Lung microvascular endothelial cell (primary cell): ENCODE measurements at places on chromosomes 6 and 20. TPM values are rescaled to one million over a fixed set of nuclear protein-coding genes. Genes with fewer than 3 reads are reported as not detected.
A peak's percentile ranks its signal among the peaks of the same experiment; 100 is the strongest.

Gene PROKR2
- total RNA-seq, result not detected in 2 replicates

DNA sequence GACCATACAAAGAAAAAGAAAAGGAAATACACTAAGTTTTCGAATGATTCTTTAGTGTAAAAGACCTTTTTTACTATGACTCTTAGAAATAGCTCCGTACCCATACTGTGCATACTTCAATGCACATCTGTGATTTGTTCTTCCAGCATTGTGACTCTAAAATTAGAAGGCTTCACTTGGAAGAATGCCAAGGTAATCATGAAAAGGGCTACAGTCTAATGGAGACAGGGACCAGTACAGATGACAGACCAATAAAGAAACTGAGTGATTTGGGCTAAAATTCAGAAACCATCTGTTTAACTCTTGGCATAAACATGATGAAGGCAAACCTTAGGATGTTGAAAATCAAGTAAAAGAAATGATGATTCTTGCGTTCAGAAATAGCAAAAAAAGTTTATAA lies 46.3 kb downstream of the CYP39A1 start:
- peak; percentile 2 for DNase-seq

GRCh38 chr6:42564506-42564825 lies 637 bp downstream of the UBR2 start:
- no peak for DNase-seq

Gene ARMC12
- total RNA-seq, result 0.22 and 0.40 TPM in 2 replicates

DNA sequence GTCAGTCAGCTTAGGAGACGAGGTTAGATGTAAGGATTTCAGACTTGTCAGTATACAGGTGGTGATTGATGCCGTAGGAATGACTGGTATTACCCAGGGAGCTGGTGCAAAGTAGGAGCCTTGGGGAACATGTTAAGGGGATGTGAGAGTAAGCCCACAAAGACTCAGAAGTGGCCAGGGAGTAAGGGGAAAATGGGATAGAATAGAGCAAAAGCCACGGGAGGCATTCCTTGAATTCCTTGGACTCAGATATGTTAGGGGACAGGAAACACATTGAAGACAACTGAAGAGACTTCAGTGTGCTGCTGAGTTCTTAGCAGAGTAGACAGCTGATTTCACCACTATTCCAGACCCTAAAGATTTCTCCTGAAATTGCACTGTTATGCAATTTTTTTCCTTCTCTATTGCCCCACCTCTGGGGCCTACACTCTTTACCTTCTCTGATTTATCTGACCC lies 1.2 kb upstream of the ACAT2 start:
- DNase-seq, result no peak

Gene ECT2L
- total RNA-seq, result under 0.01 TPM in 1 of 2 replicates, not detected in the other

GRCh38 chr6:13538084-13538483 lies 36.3 kb upstream of the SIRT5 start:
- peak; percentile 79 for DNase-seq

Gene MUCL3
- total RNA-seq, result not detected in 2 replicates

Gene DCBLD1
- 24.4 and 32.3 TPM in 2 replicates for total RNA-seq

Gene KIF13A
- 19.4 and 23.3 TPM in 2 replicates for total RNA-seq

GRCh38 chr6:16336911-16337294 lies 98.5 kb downstream of the GMPR start:
- no peak for DNase-seq

Gene SPATA25
- 0.44 and 0.79 TPM in 2 replicates for total RNA-seq

Gene VSX1
- total RNA-seq, result not detected in 2 replicates

GRCh38 chr6:13261464-13261994 lies 66.8 kb downstream of the TBC1D7 start:
- DNase-seq, result no peak

DNA sequence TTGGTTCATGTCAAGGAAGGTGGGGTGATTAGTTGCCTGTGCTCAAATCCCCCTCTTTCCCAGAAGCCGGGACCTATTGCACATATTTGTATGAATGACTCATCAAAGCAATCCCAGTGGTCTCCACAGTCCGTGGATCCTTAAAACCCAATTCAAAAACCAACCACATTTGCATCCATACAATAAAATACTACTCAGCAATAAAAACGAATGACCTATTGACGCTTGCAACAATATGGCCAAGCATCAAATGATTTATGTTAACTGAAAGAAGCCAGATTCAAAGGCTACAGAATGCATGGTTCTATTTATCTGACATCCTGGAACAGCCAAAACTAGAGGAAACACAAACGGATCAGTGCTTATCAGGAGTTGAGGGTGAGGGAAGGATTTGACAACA lies 275.4 kb downstream of the PTPRT start:
- DNase-seq, result no peak

DNA sequence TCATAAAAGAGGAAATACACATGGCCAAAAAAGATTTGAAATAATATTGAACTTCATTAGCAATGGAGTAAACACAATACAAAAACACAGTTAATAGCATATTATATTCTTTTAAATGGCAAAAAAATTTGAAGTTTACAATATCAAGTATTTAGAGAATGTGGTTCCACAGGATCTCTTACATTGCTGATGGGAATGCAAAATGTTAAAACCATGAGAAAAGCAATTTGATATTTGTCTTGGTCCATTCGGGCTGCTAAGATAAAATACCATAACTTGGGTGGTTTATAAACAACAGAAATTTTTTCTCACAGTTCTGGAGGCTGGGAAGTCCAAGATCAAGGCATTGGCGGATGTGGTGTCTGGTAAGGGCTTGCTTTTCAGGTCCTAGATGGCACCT lies 154.0 kb upstream of the PLN start:
- DNase-seq, result no peak

Gene GINM1
- 35.1 and 42.1 TPM in 2 replicates for total RNA-seq

- DNase-seq, result no peak
Measured at GRCh38 chr6:81876971-81877370, 124.5 kb upstream of the TENT5A start.

GRCh38 chr20:44792796-44793195 lies 17.6 kb downstream of the RIMS4 start:
- DNase-seq, result no peak

- DNase-seq, result no peak
Measured at GRCh38 chr6:28737750-28738395, 185.9 kb downstream of the TRIM27 start.

DNA sequence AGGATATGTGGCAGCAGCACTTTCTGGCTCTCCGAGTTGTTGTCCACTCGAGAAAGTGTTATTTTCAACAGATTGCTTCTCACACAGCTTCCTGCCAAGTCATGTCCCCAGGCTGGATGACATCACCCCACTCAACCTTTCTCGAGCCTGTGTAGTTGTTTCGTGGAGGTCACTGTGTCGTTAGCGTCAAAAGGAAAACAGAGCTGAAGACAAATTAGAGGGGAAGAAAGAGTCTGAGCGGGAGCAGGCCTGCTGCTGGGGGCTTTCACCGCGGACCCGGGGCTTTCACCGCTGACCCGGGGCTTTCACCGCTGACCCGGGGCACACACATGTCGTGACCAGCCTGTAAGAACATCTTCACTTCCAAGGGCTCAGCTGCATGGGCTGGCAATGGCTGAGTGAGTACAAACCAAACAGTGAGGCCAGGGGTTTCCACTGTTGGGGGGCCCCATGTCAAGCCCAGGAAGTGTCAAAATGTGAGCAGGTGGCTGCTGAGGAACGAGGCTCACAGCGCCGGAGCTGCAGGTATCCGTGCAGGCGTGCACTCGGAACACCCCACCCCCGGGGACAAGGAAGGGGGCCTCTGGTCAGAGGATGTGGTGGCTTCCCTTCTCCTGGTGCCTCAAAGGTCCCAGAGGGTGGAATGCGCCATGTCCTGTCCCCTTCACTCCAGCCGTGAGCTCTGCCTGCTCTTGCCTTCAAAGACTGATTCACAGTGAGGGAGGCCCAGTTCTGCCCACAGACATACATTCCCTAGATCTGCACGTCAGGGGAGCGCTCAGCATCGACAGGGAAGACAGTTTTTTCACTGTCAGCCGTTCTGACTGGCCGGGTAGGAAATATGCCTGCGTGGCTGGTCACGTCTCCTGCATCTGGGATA lies 365.9 kb downstream of the TAF4 start:
- DNase-seq, result no peak

DNA sequence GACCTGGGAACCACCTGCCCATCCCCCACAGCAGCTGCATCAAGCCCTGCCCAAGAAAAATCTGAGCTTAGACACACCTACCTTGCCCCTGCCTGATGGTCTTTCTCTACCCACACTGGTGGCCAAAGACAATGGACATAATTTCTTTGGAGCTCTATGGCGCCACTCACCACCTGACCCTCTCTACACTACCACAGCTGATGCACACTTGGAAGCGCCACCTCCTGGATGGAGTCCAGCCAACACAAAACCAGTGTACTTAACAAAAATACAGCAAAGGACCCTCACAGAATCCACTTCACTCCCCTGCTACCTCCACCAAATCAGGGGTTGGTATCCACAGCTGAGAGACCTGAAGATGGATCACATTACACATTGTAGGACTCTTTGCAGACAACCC lies 39.7 kb upstream of the CLVS2 start:
- DNase-seq, result no peak

- no peak for DNase-seq
Measured at GRCh38 chr20:47252879-47253307, 103.6 kb downstream of the ZMYND8 start.
